Occipital lobe (tissue), 3 donors: ENCODE measurements at places on chromosomes 13 and 19. TPM values are rescaled to one million over a fixed set of nuclear protein-coding genes. Genes with fewer than 3 reads are reported as not detected.

The PEX11G gene
- 0.94 TPM for total RNA-seq

The ZNF579 gene
- 4.2 TPM for total RNA-seq

The TEX101 gene
- total RNA-seq, result not detected

The FXYD7 gene
- total RNA-seq, result 24.0 TPM

The CD22 gene
- not detected for total RNA-seq

The ADGRE3 gene
- total RNA-seq, result not detected

The C2CD4C gene
- total RNA-seq, result 16.1 TPM

The CLEC17A gene
- 0.31 TPM for total RNA-seq

The GAS6 gene
- 21.8 TPM for total RNA-seq

The KCNN1 gene
- total RNA-seq, result 30.1 TPM

The CEACAM3 gene
- total RNA-seq, result not detected

The PABPC3 gene
- not detected for total RNA-seq

The ZNF491 gene
- total RNA-seq, result 12.9 TPM

The RCBTB2 gene
- 45.2 TPM for total RNA-seq

The TUBA3C gene
- not detected for total RNA-seq

The FLT3LG gene
- not detected for total RNA-seq

The KASH5 gene
- total RNA-seq, result not detected

The IGSF23 gene
- total RNA-seq, result not detected

The LRP3 gene
- 96.2 TPM for total RNA-seq

The TMEM147 gene
- total RNA-seq, result 37.4 TPM

The ZNF728 gene
- 0.16 TPM for total RNA-seq

The EDDM13 gene
- total RNA-seq, result not detected

The FGF22 gene
- total RNA-seq, result 0.62 TPM

The ZNF528 gene
- total RNA-seq, result 57.9 TPM

The TPM4 gene
- total RNA-seq, result 94.8 TPM

The SYNE4 gene
- not detected for total RNA-seq

The ZNF443 gene
- 13.9 TPM for total RNA-seq

The ZIK1 gene
- total RNA-seq, result 33.7 TPM
